NCI-H446 treated with DMSO at 0.1 percent for 48 hours (cell line): ENCODE measurements at places on chromosomes 5 and 9.

DNA sequence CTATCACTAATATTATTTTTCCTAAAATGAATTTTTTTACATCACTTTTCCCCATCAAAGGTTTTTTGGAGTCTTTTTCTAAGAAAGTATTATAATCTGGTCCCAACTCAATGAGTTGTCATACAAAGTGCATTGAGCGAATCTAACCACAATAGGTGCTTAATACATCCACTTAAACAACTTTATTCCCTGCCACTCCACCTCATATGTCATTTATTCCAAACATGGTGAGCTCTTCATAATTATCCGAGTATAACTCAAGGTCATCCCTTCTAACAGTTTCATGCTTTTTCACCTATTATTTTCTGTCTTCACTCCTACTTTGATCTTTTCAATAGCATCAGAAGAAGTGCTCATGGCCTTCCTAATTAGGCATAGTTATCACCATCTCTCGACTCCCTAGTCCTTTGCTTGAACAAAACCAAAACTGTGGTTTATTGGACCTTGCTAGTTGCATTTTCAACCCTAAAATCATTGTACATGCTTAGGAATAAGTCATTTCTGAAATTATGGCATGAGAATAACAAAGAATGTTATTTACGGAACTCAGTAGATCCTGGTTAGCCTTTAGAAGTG is 754.7 kb upstream of the CTNND2 start:
- no peak for DNase-seq

GRCh38 chr9:97820373-97820772 is 32.7 kb upstream of the FOXE1 start:
- DNase-seq, result no peak

DNA sequence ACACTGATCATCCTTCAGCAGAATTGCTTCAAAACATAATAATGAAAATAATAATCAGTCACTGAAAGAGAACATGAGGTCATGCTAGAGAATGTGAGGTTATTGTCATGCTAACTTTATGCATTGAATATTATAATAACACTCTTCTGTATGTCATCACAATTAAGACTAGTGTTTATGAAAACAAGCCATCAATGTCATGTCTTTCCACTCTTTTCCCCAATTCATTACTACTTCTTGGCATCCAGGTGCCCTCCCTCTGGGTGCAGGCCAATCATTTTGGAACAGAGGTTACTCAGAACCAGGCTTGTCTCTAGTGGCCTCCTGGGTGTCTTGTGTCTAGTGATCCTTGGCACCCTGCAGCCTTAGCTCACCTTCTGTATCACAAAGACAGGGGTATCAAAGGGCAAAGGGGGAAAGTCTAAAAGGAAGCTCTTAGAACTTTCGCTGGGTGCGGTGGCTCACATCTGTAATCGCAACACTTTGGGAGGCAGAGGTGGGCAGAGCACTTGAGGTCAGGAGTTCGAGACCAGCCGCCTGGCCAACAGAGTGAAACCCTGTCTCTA is 217.6 kb upstream of the PIK3R1 start:
- no peak for DNase-seq

GRCh38 chr5:181173420-181174342 is 26.3 kb downstream of the OR2V2 start:
- no peak for DNase-seq

- no peak for DNase-seq
These were observed 107.2 kb upstream of the NFIL3 start for GRCh38 chr9:91530829-91531228.

DNA sequence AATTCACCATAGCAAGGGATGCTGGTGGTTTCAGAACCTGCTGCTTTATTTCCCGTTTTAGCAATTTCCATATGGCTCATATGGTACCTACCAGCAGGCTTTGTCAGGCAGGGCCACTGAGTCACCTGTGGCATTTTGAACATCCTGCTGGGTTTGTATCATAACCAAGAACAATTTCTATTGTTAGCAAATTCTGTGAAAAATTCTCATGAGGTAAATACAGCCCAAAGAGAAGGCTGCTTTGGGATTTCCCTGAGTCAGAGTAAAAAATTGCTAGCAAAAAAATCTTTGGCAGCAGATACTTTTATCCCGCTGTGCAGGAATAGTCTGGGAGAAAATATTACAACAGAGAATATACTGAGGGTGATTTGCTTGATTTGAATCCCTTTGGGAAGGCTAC is 52.7 kb downstream of the PRR16 start:
- DNase-seq, result no peak

DNA sequence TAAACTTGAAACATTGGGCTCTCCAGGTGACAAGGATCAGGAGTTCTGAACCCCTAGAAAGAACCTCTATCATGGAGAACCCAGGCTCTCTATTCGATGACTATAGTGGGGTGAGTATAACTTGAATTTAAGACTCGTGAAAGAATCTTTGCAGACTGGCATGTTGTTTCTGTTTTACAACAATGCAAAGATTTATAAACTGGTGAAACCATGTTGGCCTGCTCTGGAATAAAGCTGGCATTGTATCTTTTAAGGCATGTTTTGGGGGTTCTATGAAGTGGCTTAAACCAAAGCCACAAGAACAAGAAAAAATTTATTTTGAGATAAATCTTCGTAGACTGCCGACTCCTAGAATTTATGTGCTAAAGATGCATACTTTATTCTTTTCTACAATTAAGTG is 9.8 kb upstream of the GDNF start:
- DNase-seq, result no peak

GRCh38 chr5:61965490-61965889 is 340.5 kb upstream of the KIF2A start:
- no peak for DNase-seq

DNA sequence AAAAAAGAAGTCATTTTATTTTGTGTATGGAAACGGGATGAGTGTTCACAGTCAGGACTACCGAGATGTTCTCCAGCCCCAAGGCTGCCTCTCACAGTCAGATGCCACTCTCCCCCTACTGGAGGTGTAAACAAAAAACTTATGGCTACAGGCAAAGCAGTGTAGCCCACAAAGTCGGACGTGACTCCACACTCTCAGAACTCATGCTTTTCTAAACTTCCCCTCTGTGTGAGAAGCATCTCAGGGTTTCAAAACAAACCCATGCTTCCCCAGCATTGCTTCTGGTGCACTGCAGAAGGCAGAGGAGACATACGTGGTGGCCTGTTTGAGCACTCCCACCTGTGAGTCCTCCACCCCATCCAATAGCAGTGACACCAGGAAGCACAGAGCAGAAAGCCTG is 580.3 kb downstream of the BNC2 start:
- no peak for DNase-seq

GRCh38 chr5:95285409-95285755 is 488 bp upstream of the MCTP1 start:
- DNase-seq, result no peak

DNA sequence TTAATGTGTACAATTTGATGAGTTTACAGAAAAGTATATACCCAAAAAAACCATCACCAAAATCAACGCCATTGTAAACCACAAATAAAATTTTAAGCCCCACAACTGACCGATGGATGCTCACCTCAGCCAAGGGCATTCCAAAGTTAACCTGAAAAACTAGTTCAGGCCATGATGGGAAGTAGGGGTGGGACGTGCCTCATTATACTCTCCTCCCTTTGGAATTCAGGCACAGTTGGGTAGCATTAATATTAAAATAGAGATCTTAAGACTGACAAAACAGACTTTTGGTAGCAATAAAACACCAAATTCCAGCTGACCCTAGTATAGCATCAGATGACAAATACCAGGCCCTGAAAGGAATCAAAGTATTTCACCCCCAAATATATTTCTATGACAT is 129.0 kb downstream of the CDH18 start:
- no peak for DNase-seq

- DNase-seq, result no peak
These were observed 2.8 kb upstream of the ZNF462 start for GRCh38 chr9:106859957-106860720.

DNA sequence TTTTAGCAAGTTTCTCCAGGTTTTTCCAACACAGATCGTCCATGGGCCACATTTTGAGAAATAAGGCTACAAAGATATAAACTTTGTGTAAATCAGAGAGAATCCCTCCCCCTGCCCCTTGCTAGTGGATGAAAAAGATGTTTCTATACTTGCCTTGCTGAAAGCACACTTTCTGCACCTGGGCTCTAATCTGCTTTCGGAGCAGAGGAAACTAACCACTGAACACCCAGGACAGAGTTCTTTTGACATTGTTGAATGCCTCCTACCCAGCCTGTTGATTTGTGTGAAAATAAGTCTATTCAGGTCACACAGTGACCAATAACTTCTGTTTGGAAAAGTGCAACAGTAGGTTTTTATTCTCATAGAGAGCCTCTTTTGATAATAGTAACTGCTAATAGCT is 7.5 kb downstream of the ADRB2 start:
- DNase-seq, result no peak

GRCh38 chr5:9058161-9058560 is 487.7 kb downstream of the SEMA5A start:
- DNase-seq, result no peak

- DNase-seq, result no peak
These were observed 76.9 kb downstream of the MED27 start for GRCh38 chr9:132002643-132003318.

GRCh38 chr9:75132244-75132643 is 43.9 kb downstream of the OSTF1 start:
- DNase-seq, result no peak

DNA sequence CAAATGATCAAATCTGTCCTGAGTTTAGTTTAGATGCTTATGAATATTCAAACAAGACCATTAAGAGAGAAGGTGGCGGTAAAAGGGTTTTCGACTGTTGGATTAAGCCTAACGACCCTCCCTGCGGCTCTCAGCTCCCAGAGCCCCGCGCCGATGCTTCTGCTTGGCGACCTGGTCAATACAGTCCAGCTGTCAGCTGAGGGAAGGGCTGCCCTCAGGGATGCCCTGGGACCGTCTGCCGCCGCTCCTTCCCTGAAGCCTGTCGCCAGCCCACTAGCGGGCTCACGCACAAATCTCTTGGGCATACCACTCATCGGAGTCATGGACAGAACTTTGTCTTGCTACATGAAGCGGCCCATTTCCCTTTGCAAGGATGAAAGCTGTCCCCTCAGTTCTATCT is 136.6 kb upstream of the RAPGEF1 start:
- no peak for DNase-seq

DNA sequence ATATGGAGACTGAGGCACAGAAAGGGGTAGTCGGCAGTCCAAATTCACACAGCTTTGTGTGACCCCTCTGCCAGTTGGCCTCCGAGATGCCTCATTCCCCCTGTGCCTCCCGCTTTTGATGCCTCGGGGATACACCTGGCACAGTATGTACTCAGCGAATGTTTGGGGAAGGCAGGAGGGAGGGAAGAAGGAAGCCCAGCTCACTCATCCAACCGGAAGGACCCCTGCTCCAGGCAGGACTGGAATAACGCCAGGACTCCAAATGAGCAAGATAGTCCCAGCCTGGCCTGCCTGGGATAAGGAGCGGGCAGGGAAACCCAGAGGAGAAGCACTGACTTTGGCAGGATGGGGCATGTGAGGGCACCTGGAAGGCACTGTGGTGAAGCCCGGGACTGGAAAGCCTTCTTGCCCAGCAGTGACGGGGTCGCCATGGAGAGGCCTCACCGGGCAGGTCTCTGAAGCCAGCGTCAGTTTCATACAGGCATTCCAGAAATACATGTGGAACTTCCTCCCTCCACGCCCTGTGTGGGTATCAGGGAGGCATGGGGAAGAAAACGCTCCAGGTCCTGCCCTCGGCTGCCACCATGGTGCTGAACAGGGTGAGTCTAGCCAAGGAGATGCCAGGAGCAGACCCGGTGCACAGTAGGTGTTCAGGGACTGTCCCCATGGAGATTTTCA is 20.3 kb downstream of the LMX1B start:
- no peak for DNase-seq

- DNase-seq, result no peak
These were observed 216.4 kb downstream of the CDH10 start for GRCh38 chr5:24428345-24428744.

- DNase-seq, result no peak
These were observed 97.4 kb downstream of the DAB2IP start for GRCh38 chr9:121748727-121749423.

GRCh38 chr5:173301695-173302545 is 26.3 kb downstream of the STC2 start:
- DNase-seq, result no peak

DNA sequence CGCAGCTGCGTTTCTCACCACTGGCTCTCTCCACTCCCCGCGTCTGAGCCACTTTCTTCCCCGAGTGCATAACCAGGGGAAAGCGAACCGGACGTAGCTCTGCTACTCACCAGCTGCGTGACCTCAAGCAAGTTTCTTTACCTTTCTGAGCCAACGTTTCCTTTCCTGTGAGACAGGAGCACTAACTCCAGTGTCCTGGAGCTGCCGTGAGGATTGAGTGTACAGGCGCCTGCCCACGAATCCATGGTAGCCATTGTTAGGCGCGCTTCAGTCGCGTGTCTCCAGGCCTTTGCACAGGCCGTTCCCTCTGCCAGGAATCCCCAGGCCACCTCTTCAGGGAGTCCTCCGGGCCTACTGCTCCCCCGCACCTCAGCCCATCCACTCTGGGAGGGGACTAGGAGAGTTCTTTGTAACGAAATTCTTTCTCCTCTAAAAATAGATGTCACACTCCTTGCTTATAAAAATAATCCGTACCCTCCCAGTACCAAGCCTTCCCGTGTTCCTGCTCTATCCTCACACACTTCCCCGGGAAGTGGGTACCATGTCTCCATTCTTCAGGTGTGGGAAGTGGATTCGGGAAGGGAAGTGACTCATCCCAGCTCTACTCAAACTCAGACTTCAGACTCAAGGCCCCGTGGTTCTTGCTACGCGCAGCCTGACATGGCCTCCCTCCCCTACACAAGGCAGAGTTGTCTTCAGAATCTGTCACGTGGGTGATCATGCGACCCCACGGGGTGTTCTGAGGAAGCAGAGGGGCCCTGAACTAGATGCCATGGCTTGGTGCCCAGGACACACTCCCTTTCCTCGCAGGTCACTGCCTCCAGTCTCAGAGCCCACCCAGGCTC is 16.1 kb upstream of the CRB2 start:
- no peak for DNase-seq

DNA sequence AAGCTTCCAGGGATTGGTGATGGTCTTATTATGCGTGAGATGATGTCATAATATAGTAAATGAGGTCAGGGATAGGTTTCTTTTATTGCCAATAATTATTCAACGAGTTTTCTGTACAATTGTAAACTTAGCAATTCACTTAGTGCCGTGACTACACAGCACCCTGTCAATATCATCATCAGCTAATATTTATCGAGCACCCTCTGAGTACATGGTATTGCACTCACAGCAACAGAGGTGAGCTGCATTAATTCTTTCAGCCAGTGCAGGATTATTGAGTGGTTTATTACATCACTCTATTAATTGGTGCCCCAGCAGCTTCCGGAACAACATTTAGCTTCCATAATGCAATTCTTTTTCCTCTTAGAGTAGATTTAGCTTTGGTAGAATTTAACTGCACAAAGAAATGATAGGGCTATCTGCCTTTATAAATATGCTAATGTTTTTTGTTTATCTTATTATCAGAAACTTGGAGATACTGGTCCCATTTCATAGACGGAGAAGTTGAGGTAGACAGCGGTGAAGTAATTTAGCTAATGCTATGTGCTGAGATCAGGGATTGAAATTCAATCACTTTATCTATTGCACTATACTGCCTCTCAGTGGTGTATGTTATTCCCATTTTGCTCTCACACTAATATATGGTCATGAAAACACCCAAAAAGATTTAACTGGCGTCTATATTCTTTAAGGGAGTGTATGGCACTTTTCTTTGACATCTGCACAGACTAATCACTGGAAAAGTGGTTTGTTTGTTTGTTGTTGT is 726.1 kb upstream of the WWC1 start:
- DNase-seq, result no peak
